ENCODE measurements at places on chromosomes 5 and 9.

DNA sequence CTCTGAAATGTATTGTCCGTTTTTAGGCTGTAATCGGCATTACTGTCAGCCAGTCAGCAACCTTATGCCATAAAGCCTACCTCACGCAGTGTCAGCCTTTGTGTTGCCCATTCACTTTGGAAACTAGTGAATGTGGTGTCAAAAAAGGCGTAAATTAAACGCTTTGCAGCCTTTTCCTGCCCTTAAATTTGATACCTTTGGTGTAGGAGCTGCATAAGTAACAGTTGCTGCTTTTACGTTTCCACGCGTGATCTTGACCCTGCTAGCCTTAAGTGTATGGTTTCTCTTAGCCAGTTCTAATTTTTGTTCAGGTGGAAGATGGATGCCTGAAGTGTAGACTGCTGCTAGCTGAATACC is 257.7 kb downstream of the EPB41L4A start:
- DNase-seq: no peak

DNA sequence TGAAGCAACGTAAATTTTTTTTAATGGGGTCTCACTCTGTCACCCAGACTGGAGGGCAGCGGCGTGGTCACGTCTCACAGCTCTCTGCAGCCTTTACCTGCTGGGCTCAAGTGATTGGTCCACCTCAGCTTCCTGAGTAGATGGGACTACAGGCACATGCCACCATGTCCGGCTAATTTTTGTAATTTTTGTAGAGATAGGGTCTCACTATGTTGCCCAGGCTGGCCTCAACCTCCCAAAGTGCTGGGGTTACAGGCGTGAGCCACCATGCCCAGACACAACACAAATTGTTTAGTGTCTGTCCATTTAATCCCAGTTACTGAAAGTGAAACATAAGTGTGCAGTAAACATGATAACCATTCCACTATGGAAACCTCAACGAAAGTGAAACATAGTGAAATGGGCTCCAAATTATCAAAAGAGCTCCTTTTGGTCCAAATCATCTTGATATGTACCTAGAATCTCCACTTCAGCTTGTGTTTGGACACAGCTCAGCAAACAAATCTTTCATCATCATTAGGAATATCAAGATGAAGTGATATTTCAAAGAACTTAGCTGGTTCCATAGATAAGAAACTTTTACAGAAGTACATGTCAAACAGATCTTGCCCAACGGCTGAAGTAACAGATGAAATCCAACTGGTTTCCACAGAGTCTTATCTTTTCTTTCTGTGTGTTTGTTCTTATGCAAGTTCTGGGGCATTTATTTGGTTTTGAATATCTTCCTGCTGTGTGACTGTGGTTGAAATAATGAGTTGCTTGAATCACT is 41.2 kb upstream of the PLPP1 start:
- no peak for DNase-seq

DNA sequence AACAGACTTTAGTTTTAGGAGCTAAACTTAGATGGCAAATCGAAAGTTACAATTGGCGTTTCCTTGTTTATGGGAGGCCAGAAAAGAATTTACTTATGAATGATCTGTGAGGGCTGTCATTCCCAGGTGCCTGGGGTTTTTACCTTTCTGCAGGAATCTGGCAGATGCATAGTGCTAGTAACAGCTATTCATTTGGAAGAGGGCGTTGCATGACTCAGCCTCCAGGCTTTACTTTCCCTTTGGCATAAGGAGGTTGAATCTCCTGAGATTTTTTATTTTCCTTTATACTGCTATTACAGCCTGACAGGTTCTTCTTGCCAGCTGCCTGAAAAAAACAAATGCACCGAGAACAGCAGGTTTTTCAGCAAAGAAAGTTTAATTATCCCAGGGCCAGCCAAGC is 30.0 kb downstream of the CARD6 start:
- DNase-seq: no peak

DNA sequence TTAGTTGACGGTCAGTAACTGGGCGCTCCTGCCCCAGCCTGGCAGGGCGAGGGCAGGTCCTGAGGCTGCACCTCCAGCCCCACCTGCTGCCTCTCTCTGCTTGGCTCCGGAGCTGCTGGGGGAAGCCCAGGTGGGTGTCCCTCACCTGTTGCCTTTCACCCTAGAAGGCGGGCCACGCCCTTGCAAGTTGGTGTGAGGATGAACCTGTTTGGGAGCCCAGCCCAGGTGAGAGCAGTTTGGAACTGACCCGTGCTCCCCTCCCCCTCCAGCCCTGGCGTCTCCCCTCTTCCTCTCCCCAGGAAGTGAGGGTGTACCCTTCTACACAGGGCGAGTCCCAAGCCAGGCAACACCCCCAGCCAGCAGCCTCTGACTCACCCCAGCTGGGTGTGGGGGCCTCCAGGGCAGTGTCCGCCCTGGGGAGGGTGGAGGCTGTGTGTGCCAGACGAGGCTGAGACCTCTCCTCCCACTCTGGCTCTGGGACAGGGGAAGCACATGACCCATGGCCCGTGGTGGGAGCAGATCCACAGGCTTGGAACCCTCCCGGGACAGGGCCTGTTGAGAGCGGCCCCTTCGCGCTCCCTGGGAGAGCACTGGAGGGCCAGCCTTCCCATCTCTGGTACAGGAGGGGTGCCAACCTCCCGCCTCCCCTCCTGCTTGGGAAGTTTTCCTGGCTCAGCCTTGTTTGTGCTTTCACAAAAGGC is 10.4 kb downstream of the LRRC8A start:
- DNase-seq: peak; percentile 58

DNA sequence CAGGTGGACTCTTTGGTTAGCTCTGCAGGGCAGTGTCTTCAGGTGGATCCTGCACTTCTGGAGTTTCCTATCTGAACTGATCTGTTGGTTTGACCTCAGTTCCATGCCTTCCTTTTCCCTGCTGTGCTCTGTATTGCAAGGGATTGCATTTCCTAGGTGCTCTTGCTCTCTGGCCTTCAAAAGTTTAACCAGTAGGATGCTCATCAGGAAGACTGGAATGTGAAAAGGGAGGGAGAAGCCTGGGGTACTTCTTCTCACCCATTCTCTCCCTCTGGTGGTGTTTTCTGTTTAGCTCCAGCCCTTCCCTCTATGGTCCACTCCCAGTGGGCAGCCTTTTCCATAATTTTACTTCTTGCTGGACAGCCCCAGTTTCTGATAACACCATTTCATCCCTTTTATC is 78.5 kb downstream of the ZNF618 start:
- no peak for DNase-seq

DNA sequence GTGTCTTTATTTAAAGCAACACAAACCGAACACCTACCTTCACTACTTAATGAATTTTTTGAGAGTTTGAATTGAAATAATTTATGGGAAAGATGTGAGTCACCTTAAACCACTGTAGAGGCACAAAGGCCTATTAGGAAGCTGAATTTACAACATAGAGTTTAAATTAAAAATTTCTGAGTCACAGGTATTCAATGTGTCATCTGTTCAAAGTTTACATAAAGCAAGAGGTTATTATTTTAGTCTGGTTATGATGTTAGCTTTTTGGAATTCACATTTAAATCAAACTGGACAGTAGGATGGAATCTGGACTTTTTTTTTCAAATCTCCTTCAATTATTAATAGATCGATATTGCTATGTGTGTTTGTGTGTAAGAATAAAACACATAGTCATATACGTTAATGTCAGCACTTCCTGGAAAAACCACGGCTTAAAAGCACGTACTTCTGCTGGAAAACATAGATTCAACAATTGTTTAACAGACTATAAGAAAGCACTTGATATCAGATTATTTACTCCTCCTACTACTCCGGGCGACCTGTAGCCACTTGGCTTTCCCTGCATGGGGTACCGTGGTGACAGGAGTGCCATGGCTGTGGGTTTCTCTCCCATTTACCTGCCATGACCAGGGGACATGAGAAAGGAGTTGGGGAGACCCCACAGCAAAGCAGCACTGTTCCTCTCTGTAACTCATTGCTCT is 638.6 kb downstream of the SEMA5A start:
- no peak for DNase-seq

DNA sequence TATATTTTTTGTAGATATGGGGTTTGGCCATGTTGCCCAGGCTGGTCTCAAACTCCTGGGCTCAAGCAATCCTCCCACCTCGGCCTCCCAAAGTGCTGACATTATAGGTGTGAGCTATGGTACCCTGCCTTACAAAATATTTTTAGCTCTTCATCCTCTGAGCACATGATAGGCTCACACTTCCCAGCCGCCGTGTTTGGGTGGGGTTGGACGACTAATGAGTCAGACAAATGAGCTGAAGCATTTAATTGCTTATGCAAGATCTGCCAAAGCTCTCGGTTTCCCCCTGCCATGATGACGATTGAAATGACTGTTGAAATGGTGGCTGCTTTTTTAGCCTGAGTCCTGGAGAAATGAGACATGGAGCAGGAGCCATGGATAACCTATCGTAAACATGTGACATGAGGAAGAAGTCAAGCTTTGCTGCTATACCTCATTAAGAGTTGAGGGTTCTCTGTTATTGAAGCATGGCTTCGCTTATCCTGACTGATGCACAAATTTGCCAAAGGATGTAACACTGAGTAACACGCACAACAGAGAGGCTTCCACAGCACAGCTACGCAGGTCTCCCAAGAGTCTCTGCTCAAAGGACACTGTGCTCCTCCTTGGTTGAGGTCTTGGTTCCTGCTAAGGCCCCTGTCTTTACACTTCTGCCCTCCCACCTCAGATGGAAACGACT is 48.2 kb upstream of the GFPT2 start:
- no peak for DNase-seq

DNA sequence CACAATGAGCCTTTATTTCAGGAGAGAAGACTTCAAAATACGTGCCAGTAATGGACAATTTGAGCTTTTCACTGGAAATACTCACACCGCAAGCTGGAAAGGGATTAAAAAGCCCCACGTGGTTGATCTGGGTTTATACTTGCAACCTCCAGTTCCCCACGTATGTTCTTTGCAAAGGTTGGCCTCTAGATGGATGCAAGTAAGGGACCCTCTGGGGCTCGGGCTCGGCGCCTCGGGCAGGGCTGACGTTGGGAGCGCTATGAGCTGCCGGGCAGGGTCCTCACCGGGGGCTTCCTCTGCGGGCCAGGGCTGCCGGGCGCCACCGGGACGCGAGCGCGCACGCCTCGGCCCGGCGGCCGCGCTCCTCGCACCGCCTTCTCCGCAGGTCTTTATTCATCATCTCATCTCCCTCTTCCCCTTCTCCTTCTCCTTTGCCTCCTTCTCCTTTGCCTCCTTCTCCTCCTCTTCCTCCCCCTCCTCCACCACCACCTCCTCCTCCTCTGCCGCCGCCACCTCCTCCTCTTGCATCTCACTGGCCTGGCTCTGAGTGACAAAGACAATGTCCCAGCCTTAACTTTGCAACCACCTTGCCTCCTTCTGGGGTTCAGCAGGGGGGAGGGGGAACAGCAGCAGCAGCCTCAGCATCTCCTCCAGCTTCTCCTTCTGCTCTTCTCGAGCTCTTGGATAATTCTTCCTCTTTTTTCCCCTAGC is 701 bp upstream of the ZNF462 start:
- DNase-seq: no peak

- no peak for DNase-seq
Observed at GRCh38 chr5:154141745-154142221, 48.8 kb upstream of the GALNT10 start.

DNA sequence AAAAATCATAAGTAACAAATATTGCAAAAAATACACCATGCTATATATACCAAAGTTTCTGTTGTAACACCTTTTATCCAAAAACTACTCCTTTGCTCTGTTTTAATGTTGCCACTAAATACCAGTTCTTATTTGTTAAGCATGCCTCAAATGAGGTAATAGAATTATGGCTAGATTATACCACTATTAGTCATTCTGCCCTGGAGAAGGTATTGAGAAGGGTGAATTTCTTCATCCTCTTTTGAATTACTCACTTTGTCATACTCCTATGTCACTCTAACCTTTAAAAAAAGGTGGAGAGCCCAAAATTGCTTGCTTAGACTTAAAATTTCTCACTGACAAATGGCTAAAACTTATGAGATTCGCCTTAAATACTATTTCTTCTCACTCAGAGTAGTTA is 750.9 kb downstream of the MAT2B start:
- no peak for DNase-seq

GRCh38 chr5:147216552-147217154 is 18.2 kb upstream of the STK32A start:
- DNase-seq: no peak

- DNase-seq: no peak
Observed at GRCh38 chr5:142872795-142873194, 102.6 kb downstream of the ARHGAP26 start.

DNA sequence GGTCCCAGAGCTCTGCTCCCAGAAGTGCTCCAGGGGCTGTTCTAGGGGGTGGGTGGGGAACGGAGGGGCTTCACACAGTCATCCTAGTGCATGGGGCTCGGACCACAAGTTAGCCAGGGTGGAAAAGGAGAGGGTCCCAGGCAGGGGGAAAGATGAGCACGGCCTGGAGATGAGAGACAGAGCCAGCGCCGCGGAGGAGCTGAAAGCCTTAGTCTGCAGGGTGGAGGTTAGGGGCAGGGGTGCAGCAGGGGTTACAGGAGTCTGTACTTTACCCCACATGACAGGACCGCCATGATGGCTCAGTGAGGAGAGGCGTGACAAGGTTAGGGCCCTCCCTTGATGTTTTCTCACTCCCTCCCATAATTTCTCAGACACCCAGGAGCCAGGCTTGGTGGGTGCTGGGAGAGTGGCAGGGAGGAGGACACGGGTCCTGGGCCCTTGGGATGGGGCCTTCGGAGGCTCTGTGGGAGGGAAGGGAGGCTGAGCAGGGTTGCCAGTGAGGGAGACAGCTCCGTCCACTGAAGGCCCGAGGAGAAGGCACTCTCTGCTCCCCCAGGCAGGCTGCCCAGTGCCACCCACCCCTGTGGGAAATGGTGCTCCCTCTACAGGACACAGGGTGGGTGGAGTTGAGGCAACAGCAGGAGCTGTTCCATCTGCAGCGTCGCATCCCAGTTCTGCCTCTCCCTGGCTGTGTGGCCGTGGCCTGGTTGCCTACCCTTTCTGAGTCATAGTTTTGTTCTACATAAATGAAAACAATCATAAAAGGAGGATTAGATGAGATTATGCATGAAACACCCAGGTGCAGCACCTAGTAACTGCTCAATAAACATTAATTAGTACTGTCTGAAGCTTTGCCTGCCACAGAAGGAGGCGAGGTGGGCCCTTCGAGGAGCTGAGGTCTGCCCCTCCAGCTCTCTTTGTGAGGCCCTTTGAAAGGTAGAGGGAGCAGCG is 66.2 kb downstream of the NDST1 start:
- DNase-seq: no peak

GRCh38 chr5:78269088-78269703 is 25.3 kb downstream of the AP3B1 start:
- no peak for DNase-seq

DNA sequence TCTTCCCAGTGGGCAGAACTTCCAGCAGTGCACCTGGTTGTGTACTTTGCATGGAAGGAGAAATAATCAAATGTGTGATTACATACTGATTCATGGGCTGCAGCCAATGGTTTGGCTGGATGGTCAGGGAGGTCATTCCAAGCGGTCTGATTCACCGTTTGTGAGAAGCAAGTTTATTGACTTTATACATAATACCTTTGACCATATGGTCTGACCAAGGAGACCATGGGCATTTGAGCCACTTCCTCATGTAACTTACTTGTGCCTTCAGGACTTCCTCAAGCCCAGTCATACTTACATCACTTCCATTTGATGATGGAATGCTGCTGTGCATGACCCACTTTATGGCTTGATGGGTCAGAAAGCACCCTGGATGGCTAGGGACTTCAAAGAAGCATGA is 41.1 kb downstream of the DAP start:
- DNase-seq: no peak

GRCh38 chr5:157607371-157608161 is 32.0 kb upstream of the ADAM19 start:
- peak; percentile 85 for DNase-seq

Measured in activated CD8-positive, alpha-beta T cell treated with anti-CD3 and anti-CD28 coated beads for 36 hours (primary cell).